Astrocyte of the cerebellum (primary cell): ENCODE measurements at places on chromosomes 1 and 21.

DNA sequence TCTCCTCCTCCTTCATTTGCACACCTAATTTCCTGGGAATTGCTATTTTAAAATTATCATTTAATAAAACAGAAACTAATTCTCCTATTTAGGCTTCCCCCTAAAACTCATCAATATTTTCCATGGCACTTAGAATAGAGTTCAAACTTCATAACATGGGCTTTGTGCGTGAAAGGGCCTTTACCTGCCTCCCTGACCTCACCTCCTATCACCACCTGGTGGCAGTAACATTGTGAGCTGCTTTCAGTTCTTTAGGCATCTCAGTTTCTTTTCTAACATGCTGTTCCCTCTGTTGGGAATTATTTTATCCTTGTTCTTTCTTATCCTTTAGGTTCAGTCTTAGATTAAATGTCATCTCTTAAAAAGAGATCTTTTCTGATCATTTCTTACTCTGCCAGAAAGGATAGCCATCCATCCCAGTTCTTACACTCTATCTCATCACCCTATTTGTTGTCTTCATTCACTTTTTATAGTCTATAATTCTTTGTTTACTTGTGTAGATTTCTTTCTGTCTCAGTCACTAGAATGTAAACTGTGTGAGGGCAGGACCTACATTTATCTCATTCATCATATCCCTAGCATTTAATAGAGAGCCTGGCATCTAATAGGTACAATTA is 133.8 kb upstream of the KIAA1614 start:
- DNase-seq, result no peak

DNA sequence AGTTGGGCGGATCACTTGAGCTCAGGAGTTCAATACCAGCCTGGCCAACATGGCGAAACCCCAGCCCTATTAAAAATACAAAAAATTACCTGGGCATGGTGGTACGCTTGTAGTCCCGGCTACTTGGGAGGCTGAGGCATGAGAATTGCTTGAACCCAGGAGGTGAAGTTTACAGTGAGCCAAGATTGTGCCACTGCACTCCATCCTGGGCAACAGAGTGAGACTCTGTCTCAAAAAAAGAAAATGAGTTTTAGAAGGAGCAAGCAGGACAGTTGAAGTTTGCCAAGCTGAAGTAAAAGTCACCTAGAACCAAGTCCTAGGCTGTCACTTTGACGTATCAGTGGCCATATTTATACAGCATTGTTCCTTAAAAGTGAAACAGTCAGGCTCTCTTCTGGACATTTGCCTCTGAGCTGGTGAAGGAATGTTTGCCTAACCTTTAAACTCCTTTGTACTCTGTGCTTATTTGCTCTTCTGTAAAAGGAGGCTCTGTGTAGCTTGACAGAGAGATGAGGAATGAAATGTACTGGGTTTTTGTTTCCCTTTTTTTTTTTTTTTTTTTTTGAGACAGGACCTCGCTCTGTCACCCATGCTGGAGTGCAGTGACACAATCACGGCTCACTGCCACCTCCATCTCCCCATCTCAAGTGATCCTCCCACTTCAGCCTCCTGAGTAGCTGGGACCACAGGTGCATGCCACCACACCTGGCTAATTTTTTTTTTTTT is 2.8 kb downstream of the RAB4A start:
- DNase-seq, result no peak

GRCh38 chr1:205002705-205003104 is 40.3 kb upstream of the CNTN2 start:
- no peak for DNase-seq

- no peak for DNase-seq
These were observed 111.9 kb downstream of the XCL2 start for GRCh38 chr1:168431882-168432281.

GRCh38 chr1:27336756-27337155 is 5.1 kb upstream of the SYTL1 start:
- no peak for DNase-seq
